ENCODE measurements at places on chromosomes 13 and 19.

- DNase-seq, result peak; percentile 16
These were observed 64.4 kb upstream of the FRY start for GRCh38 chr13:31967155-31967554.

DNA sequence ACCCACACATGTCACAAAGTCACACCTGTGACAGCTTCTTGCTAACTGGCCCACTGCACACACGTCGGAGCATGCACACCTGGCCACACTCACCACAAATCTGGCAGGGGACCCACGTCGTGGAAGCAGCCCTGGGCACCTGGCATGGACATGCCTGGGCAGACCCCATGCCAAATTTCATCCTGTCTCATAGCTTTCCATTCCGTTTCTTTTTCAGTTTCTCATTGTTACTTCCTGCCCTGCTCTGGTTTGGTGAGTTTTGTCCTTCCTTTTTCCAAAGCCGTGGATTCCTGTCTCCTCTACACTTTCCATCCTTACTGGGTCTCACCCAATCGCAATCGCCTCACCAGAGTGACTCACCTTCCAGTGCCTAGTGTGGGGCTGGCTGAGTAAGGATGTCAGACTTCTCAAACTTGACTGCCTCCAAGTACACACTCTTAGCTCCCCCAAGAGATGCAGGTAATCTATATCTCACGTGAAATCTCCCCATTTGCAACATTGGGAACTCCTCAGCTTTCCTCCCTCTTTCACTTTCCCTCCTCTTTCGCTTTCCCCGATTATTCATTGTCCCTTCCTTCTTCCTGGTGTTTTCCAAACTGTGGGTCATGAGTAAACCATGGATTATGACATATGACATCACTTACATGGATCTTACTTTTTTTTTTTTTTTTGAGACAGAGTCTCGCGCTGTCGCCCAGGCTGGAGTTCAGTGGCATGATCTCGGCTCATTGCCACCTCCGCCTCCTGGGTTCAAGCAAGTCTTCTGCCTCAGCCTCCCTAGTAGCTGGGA is 1.6 kb upstream of the BBC3 start:
- DNase-seq, result peak; percentile 84

DNA sequence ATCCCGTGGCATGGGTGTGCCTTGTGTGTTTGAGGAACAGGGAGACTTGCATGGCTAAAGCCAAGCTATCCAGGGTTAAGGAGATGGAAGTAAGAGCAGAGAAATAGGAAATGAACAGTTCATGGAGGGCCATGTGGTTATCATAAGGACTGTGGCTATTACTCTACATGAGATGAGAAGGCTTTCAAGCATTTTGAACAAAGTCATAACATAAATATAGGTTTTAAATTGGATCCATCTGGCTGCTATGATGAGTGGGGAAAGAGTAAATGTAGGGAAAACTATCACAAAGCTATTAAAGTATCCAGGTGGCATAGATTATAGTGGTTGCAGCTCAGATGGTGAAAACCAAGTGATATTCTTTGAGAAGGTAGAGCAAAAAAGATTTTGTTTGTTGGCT is 184.1 kb downstream of the PCDH17 start:
- DNase-seq, result no peak

GRCh38 chr13:21668732-21669275 is 2.1 kb upstream of the FGF9 start:
- DNase-seq, result no peak

DNA sequence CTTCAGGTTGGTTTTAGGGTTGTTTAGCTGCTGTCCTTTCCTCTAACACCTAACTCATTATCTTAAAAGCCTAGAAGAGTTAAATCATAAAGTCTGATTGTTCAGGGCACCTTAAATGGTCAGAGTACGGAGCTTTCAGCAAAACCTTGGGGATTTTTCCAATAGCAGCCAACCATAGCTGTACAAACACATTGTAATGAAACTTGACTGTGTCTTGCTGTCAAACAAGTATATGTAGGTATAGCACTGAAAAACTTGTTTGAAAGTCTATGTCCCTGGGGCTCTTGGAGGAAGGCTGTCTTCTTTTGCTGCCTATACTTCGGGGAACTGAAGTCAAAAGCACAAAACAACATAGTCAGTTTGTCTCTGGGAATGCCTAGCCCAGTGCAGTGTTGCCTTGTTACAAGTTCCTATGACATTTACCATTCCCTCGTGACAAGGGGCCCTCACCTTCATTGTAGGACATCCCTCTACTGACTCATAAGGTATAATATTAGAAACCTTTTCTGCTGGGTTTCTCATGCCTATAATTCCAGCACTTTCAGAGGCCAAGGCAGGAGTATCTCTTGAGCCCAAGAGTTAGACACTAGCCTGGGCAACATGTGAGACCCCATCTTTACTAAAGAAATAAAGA is 474.5 kb upstream of the NBEA start:
- no peak for DNase-seq

GRCh38 chr13:47901441-47901840 is 99.6 kb downstream of the SUCLA2 start:
- peak; percentile 28 for DNase-seq

GRCh38 chr13:74274916-74275315 is 140.7 kb upstream of the KLF12 start:
- DNase-seq, result no peak

- no peak for DNase-seq
These were observed 634.6 kb upstream of the ARGLU1 start for GRCh38 chr13:107202371-107203023.

DNA sequence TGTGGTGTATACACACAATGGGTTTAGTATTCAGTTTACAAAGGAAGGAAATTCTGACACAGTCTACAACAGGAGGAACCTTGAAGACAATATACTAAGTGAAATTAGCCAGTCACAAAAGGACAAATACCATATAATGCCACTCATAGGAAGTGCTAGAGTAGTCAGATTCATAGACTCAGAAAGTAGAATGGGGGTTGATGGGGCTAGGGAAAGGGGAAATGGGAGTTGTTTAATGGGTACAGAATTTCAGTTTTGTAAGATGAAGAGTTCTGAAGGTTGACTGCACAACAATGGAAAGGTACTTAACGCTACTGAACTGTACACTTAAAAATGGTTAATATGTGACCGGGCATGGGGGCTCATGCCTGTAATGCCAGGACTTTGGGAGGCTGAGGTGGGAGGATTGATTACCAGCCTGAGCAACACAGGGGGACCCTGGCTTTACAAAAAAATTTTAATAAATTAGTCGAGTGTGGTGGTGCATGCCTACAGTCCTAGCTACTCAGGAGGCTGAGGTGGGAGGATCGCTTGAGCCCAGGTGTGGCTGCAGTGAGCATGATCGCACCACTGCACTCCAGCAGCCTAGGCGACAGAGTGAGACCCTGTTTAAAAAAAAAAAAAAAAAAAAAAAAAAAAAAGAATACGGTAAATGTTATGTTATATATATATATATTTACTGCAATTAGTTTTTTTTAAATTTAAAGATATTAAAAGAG is 45.0 kb downstream of the SLC15A1 start:
- DNase-seq, result no peak

DNA sequence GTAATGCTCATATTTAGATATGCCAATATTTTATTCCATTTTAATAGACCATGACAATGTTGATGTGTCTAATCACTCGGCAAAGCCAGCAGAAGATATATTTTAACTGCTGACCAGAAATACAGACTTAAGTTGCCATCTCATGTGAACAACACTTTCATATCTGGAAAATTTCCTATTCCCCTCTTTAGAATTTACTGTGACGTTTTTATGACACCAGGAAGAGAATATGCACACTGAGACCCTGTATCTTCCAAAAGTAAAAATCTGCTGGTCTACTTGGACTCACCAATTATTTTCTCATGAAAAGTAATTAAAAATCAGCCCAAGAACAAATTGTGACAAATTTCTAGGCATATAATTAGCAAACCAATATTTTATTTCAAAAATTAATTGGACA is 2.1 kb downstream of the PROSER1 start:
- no peak for DNase-seq

GRCh38 chr19:34265221-34265650 is 10.9 kb downstream of the GARRE1 start:
- DNase-seq, result no peak

DNA sequence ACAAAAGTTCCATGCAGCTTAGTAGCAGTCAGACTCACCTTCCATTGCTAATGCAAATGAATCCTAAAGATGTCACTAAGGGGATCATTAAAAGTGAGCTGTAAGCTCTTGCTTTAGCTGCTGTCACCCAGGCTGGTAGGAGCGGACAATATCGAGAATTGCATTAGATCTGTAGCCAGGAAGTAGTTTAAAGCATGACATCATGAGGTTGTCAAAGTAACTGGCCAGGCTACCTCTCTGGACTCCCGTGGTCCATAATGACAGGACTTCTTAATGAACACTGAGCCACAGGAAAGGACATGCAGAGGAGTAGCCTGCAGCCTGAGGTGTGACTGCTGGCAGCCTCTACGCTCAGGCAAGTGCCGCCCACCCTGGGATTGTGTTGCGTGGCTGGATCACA is 522.3 kb upstream of the NBEA start:
- DNase-seq, result no peak
